Hematopoietic multipotent progenitor cell treated with erythropoietin and hydrocortisone succinate and interleukin-3 and kit ligand, for 4 days (in vitro differentiated cells): ENCODE measurements at places on chromosomes 4 and X.
A peak's percentile ranks its signal among the peaks of the same experiment; 100 is the strongest.

- peak; percentile 57 for DNase-seq
These were observed 56.4 kb upstream of the VEGFC start for GRCh38 chr4:176849076-176849475.

DNA sequence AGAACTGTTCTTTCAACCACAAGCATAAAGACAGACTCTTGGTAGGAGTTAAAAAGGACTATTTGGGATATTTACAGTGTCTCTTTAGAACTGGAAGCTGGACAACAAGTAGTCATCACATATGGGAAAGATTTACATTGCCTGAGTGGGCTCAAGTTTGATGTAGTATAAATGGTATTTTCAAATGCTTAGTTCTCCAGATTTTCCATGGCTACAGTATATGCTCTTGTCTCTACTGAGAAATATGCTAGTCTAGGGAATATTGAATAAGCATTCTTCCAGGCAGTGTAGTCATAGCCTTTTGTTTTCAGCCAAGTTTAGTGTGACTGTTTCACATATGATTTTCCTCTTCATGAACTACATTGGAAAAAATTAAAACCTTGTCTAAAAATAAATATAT, 315.6 kb downstream of the ARHGAP24 start:
- DNase-seq: no peak

DNA sequence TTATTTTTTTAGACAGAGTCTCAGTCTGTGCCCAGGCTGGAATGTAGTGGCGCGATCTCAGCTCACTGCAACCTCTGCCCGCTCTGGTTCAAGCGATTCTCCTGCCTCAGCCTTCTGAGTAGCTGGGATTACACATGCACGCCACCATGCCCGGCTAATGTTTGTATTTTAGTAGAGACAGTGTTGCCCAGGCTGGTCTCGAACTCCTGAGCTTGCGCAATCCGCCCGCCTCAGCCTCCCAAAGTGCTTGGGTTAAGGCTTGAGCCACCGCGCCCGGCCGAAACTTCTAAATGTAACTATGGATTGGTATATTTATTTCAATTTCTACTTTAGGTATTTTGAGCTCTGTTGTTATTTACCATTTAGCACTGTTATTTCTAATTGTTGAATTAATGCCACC, 79.4 kb downstream of the FAM193A start:
- DNase-seq: no peak

GRCh38 chr4:127997534-127998388, 32.6 kb downstream of the ABHD18 start:
- DNase-seq: peak; percentile 28

DNA sequence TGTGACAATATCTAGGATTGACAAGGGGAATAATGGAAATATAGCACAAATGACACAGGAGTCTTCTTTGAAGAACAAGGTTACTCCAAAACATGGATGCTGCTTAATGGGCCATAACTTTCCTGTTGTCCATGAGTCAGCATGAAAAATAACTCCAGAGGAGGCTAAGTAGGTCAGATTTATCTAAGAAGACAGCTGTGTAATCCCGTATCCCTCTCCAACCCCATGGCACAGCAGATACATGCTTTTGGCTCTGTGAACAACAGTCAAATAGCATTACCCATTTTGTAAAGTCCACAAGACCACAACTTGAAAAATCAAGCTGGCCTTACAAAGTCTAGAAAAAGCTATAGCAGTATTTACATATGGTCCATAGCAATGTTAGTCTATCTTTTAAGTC, 2.1 kb upstream of the TMEM131L start:
- peak; percentile 80 for DNase-seq

GRCh38 chr4:147332091-147332490, 148.8 kb upstream of the EDNRA start:
- DNase-seq: no peak

DNA sequence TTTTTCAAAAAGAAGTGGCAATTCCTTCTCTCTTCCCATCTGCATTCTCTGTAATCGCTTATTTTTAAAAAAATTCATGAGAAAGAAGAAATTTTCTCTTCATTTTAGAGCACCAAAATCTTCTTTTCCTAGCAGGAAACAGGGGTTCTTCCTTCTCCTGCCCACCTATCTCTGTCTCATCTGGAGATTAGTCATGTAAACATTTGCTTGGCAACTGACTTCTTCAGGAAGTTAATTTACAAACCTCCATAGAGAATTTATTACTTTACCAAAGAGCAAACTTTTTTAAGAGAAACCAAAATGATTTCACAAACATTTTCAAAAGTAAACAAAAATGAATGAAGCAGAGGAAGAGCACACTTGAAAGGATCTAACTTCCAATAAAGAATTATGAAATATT, 13.5 kb downstream of the TTC29 start:
- no peak for DNase-seq

DNA sequence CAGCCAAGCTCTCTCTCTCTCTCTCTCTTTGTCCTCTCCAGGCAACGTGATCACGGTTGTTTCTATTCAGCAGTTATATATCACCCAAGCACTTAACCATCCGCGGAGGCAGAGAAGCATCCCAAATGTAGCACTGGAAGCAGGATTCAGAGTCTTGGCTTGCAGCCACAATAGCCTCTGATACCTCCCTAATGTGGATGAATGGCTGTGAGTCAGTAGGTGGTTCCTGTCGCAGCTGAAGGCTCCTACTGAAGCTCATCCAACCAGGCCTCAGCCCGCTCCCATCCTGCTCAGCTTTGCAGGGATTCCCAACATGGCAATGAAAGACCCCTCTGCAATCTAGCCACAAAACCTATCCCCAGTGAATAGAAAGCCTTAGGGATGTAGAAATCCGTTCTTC, 5.1 kb downstream of the HS6ST2 start:
- DNase-seq: no peak

DNA sequence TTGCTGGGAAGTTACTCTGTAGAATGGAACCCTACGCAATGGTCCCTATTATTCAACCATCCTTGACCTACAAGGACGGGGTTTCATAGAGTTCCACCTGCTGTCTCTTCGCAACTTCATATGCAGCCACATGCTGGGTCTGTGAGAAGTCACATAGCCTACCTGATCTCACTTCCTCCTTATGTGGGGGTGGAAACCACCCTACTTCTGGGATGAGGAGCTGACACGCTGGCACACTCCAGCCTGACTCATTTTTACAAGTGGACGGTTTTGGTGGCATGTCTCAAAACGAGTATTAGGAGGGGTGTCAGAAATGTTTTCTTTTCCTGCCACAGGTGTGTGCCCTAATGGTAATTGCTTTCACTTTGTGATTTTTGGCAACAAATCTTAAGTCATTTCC, 36.8 kb upstream of the ARSD start:
- DNase-seq: no peak

GRCh38 chr4:62342346-62342745, 1142.2 kb downstream of the ADGRL3 start:
- no peak for DNase-seq

DNA sequence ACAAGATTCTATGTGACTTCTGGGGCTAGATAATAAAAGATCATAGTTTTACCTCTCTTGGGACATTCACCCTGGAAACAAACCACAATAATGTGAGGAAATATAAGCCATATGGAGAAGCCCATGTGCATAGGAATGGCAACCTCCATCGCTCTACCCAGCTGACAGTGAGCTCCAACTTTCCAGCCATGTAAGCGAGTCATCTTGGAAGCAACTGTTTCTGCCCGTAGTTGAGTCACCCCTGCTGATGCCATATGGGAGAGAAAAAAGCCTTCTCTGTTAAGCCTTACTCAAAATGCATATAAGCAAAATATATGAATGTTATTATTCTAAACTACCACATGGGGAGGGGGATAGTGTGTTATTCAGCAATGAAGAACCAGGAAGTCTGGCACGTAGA, 31.4 kb upstream of the RELL1 start:
- no peak for DNase-seq

DNA sequence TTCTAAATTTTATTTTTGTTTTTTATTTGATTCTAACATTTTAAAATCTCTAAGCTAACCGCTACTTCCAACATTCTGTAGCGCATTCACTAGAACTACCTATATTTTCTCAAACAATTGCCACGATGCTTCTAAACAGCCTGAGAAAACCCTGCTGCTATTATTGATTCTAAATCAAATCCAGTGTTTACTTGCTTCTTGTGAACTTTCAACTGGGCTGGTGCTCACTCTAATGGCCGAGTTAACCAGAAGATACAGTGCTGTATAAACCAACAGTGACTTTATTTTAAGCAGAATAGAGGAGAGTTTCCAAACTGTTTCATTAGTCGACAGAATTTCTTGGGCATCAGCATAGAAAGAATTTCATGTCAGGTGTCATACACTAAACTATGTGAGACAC, 110.3 kb downstream of the DLG3 start:
- no peak for DNase-seq

DNA sequence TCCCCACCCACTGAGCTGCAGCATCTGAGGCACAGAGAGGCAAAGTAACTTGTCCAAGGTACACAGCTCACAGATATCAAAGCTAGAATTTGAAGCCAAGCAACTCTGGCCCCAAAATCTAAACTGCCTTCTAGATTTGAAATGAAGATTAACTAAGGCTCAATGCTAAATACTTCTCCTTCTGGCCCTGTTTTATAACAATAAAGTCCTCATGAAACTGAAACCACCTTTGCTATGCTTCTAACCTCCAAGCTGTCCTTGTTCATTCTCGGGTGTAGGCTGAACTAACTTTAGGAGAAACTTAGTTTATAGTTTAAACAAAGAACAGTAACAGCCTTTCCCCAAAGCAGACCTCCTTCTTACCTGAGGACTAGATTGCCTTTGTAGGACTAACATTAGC, 93.6 kb downstream of the DCTD start:
- no peak for DNase-seq

DNA sequence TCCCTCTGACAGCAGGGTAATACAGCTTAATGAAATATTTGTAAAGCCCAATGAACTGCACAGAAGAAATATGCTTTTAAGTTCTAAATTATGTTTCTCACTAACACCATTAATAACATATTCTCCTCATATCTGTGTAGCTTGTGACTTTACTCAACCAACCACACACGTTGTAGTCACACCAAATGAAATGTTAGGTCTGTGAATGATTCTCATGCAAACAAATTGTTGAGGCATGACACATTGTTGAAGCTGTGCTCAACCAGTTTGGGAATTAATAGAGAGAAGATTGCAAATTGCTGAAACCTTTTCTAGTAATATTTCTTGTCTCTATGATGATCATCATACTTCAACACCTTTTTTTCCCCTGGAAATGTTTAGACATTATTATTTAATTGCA, 645.9 kb downstream of the PCDH7 start:
- DNase-seq: no peak

DNA sequence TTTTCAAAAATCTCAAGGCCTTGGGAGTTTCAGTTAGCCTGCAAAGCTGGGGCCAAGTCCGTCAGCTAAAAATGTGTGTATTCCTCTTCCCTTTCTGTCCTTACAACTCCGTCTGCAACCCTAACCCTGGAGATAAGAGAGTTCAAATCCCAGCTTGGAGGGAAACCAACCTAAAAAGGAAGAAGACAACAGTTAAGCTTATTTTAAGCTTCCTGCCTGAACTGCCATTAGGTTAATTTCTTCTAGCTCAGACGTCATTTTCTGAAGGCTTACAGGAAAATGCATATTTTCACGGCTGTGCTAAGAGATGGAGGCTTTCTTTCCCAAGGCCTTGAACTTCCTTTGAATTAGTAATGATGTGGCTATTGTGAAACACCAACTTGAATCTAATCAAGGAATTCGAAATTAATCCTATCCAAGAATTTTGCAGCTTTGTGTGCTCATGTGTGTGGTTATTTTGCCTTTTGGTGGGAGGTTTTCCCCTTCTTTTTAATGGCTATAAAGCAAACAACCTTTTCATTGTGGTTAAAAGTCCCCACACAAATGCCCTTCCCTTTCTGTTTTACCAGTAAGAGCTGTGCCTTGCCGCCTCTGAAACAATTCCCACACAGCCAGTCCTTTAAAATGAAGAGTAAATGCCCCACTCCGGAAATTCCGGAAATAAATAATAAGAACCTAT, 103.5 kb downstream of the IRF2 start:
- peak; percentile 22 for DNase-seq

DNA sequence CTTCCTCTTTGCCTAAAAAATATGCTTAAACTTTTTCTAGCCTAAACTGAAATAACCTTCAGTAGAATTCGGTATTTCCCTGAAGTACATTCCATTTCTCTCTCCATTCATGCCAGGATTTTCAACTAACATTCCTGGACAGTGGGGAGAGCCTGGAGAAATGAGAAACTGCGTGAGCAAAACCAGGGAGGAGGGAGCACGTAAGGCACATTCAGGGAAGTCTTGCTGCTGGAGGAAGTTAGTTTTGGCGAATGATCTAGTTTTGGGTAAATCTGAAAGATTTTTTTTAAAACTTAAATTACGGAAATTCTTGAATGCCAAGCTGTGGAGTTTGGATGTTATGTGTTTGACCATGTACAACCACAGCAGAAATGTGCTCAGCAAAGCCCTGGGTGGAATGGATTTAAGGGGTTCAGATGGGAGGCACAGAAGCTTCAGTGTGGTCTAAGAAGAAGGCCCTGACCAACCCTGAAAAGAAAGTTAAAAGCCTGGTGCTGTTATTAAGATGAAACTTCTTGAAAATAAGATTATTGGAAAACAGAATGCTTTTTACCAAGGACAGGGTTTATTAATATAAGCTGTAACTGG, 347.8 kb downstream of the ANK2 start:
- DNase-seq: no peak

- no peak for DNase-seq
These were observed 103.2 kb downstream of the GC start for GRCh38 chr4:71680706-71681105.

GRCh38 chr4:31126881-31127398, 406.8 kb downstream of the PCDH7 start:
- DNase-seq: no peak

GRCh38 chr4:186698028-186698427, 25.6 kb downstream of the FAT1 start:
- no peak for DNase-seq

DNA sequence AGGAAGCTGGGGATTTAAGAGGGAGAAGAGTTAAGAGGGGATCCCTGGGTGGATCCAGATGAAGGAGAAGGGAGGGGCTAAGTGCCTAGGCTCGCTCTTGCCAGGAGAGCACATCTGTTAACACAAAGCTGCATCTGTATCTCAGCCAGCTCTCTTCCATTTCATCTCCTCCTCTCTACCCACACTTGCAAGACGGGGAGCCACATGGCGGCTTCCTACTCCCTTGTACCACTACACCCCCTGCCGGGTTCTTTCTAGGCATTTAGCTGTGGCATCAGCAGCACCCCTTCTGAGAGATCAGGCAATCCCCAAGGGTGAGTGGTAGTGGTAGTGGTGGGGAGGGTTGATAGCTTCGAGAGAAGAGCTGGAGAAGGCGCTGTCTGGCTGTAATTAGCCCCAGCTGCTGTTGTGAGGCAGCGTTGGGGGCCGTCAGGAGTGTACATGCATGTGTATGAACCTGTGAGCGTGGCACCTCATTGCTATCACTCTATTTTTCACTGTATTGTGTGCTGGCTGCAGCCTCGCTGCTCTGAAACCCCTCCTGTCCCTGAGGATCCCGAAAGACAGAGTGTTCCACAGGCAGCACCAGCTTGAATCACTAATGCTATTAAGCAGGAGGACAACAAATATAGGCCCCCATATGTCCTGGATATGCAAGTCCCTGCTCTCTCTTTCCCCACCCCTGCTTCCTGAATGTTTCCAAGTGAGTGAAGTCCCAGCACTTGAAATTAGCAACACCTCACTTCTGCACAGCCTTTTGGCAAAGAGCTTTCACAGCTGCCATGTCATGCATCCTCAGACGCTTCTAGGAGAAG, 73.7 kb downstream of the RTL9 start:
- no peak for DNase-seq
